ENCODE measurements at places on chromosomes 1 and 21.

DNA sequence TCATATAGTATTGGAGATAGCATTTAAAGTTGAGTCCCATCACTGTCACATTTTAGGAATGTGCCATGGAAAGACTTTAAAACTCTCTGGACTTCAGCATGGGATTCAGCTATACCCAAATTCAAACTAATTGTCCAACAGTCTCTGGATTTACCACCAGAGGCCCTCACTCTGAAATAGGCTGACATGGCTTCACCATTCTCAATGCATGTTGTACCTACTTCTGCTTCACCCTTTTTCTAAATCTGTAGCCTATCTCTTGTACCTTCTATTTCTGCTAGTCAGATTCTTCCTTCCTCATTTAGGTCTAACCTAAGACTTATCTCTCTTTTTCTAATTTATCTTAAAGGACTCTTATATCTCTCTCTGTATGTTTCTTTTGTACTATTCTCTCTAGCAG lies 512.7 kb upstream of the ZRANB2 start:
- DNase-seq: no peak

GRCh38 chr1:162552684-162553252 lies 8.8 kb upstream of the UAP1 start:
- no peak for DNase-seq

DNA sequence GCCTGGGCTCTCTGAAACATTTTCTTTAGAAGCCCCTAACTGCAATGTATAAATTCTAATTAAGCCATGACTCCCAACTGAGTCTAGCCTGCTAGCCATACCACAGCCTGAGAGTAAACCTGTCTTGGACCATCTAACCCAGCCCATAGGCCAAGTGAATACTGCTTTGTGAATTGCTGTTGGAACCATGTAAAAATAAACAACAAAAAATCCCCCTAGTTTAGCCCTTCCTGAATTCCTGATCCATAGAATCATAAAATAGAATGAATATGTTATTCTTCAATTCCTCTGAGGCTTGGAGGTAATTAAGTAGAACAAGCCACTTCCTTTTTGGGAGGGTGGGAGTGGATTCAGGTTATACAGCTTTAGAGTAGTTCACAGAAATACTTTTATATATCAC lies 1496.4 kb downstream of the MRPL39 start:
- DNase-seq: no peak

- no peak for DNase-seq
Measured at GRCh38 chr1:63878932-63879331, 105.1 kb downstream of the ROR1 start.

GRCh38 chr1:177686933-177687332 lies 282.9 kb downstream of the SEC16B start:
- no peak for DNase-seq

GRCh38 chr1:187261637-187262036 lies 432.9 kb downstream of the PLA2G4A start:
- DNase-seq: no peak

DNA sequence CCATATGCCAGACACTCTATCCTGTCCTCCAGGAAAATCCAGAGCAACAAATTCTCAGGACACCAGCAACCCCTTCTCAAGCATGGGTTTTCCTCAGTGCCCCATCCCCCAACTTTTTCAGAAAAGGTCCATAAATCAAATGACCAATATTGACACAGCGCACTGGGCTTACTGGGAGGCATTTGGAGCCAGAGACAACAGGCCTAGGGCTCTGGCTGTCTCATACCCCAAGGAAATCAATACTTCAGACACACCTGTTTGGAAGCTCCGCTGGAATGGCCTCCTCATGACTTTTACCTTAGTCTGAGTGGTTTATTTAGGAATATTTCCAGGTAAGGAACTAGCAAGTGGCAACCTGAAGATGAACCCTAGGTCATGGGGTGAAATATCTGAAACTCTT lies 66.9 kb upstream of the TNR start:
- no peak for DNase-seq

DNA sequence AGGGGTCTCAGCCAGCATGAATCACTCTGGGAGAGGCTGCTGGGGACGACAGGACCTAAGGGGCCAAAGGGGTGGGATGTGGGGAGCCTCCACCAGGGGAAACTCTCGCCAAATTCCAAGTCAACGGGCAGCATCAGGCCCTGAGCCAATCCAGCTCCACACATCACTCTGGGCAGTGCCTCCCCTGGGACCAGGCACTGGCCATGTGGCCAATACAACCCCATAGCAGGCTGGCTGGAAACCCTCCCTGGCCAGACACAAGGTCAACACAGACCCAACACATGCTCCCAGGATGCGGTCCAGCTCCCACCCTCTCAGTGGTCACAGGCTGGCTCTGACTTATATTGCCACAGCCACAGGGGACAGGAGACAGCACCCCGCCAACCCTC lies 60.0 kb downstream of the MEGF6 start:
- no peak for DNase-seq

DNA sequence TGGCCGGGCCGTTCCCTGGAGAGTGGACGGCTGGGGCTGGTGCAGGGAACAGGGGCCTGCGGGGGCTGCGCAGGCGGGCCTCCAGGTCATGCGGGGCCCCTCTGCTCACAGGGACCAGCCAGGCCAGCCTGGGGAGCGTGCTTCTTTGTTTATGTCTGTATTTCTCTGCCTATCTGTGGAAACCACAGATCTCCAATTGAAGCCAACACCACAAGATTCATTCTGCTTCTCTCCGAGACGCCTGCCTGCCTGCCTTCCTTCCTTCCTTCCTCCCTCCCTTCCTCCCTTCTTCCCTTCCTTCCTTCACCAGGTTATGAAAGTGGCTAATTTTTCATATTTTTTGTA lies 39.9 kb upstream of the HMGN1 start:
- no peak for DNase-seq

GRCh38 chr1:115506924-115507589 lies 134.7 kb upstream of the VANGL1 start:
- no peak for DNase-seq

- DNase-seq: no peak
Measured at GRCh38 chr21:43598416-43599120, 60.7 kb downstream of the HSF2BP start.

- no peak for DNase-seq
Measured at GRCh38 chr21:41673071-41673470, 93.8 kb downstream of the RIPK4 start.

DNA sequence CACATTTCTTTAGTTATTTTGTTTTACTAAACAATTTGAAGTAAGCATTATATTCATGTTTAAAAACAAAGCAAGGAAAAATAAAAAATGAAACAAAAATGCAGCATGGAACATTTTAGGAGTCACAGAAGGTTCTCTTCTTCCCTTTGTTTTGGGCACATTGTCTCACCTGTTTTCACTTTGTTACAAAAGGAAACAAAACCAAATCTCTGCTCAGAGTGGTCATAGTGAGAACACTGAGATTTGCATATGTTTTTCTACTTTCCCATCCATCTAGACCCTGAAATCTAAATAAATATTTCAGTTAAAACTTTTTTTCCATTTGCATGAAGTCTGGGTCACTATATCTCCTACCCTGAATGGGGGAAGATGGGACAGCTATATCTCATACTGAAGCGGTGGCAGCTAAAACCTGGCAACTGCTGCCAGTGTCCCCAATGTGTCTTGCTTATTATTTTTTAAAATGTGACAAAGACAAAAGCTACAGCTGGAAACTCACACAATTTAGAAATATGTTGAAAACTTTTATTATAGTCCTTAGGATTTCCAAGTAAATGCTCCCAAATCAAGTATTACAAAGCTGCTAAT lies 3.5 kb downstream of the EXOC8 start:
- no peak for DNase-seq

- DNase-seq: no peak
Measured at GRCh38 chr1:157852476-157852875, 10.9 kb upstream of the CD5L start.

GRCh38 chr1:209601809-209602657 lies 18.5 kb downstream of the CAMK1G start:
- DNase-seq: peak; percentile 22

DNA sequence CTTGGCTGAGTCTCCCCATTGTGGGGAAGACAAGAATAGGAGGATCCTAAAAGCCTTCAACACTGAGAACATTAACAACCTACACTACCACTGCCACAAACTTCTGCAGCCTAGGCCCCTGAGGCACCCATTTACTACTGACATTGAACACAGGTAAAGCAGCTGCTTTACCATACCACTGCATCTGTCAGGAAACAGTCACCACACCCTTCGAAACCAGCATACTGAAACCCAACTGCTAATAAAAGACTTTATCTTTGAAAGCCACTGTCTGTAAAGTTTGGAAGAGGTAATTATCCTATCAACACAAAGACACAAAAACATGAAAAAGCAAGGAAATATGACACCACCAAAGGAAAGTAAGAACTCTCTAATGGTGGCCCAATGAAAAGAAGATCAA lies 7.4 kb downstream of the IFNAR1 start:
- DNase-seq: no peak

DNA sequence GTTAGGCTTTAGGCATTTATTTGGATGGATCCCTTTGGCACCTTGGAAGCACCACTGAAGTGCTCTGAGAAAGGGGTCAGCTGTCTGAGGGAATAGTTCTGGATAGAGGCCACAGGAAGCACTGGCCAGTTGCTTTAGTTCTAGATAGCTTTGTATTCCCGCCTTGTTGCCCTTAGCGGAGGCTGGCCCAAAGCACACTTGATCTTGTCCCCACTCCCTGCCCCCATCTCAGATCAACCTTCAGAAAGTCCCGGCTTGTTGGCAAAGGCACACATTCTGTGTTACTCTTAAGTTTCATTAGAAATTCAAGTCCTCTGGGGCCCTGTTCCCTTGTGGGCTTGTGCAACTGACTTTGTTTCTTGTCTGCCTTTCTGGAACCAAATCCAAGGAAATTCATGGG lies 15.2 kb upstream of the NBL1 start:
- DNase-seq: no peak

DNA sequence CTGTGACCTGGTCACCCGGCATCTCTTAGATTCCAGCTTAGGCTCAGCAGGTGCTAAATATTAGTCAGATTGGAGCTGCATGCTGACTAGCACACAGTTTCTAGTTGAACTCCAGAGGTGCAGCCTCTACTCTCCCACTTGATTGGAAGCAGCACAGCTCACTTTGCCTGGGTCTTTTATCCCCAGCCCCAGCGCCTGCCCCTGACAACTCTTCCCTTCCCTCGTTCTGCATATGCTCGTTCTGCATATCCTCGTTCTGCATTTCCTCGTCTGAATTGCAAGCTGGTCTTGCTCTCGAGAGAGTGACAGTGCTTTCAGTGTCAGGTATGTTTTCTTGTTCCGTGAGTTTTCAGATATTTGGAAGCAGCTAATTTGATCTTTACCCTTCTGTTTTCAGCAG lies 11.7 kb downstream of the COL18A1 start:
- DNase-seq: no peak

DNA sequence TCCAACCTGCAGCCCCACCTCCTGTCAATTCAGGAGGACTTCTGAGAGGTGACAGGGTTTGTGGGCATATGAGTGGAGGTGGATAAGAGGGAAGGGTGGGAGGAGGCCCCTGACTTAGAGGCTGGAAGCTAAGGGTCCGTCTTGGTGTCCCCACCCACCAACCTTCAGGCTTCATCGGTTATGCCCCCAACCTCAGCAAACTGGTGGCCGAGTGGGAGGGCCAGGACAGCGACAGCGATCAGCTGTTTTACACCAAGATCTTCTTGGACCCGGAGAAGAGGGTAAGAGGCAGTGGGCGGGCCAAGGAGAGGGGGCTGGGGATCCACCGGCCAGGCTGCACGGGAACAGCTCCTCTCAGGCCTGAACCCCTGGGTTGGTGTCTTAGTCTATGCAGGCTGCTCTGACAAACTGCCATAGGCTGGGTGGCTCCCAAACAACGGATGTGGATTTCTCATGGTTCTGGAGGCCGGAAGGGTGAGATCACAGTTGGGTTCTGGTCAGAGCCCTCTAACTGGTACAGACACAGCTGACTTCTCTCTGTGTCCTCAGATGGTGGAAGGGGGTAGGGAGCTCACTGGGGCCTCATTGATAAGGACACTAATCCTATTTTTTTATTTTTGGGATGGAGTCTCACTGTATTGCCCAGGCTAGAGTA lies 18.1 kb downstream of the PLOD1 start:
- DNase-seq: no peak

DNA sequence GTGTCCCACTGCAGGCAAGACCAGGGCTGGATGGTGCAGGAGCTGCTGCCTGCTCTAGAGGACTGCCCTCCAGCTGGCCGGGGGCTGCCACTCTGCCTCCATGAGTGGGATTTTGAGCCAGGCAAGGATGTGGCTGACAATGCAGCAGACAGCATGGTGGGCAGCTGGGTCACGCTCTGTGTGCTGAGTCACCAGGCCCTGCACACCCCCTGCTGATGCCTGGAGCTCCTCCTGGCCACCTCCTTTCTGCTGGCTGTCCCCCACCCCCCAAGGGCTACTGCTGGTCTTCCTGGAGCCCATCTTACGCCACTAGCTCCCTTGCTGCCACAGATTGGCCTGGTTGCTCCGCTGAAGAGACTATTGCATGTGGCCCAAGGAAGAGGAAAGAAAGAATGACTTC lies 3.9 kb upstream of the ZSCAN20 start:
- no peak for DNase-seq

- no peak for DNase-seq
Measured at GRCh38 chr1:82015444-82015843, 214.7 kb downstream of the ADGRL2 start.

- no peak for DNase-seq
Measured at GRCh38 chr1:230067871-230068620, 1.0 kb downstream of the GALNT2 start.

DNA sequence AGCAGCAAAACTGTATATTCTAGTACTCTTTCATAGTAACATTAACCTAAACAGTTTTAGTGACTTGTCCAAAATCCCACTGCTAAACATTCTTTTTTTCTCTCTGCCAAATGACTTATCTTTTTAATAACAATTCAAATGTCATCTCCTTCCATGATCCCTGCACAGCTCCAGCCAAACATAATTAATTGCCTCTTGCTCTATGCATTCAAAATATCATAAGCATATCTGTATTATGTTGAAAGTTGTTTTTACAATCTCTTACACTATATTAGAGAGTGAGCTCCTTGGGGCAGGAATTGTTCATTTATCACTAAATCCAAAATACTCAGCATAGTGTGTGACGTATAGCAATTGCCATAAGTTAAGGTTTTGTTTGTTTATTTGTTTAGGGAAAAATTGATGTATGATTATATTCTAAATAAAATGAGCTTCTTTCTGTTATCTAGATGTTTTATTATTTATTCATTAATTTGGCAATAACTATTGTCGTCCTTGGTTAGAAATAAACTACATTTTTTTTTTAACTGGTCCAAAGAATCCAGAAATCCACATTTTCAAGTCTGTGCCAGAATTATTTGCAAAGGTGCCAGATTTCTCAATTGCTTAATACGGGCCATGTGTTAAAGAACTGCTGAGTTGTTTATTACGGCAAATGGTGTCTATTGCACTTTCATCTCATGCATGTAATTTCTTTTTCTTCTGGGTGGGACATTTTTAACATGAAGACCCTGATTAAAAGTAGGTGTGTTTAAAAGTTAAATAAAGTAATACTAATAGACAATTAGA lies 577.2 kb upstream of the ZRANB2 start:
- DNase-seq: no peak

DNA sequence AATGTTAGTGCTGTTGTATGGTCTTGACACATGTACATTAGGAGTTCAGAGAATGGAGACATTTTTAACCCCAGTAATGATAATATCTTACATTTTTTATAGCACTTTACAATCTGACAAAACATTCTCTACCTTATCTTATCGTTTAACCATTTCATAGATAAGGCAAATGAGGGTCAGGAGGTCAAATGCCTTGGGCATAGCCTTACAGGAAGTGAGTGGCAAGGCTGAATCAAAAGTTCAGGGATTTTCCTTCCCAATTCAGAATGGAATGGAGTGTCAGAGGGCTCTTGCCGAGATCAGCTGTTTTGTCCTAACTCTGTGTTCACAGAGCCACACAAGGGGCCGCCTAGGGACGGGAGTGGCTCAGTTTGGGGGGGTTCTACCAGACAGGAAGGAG lies 57.6 kb upstream of the AK4 start:
- no peak for DNase-seq

Data from stimulated activated CD4-positive, alpha-beta T cell treated with anti-CD3 and anti-CD28 coated beads, Interleukin-4, amount 100 ng/mL, for 48 hours (primary cell).